ENCODE measurements at places on chromosomes 5 and 9.

DNA sequence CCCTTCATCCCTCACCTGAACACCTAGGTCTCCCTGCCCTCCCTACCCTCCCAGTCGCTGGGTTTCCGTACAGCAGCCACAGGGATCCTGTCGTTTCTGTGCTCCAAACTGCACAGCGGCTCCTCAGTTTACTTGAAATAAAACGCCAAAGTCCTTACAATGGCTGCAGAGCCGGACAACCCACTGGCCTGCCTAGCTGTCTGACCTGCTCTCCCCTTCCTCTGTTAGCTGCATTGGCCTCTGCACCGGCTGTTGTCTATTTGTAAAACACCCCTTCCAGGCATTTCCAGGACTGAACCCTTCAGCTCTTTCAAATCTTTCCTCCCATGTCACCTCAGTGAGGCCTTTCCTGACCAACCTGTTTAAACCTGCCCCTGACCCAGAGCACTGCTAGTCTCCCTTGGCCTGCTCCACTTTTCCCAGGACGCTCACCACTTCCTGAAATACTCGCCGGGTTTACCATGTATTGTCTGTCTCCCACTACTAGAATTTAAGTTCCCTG, 9.1 kb upstream of the MGAT1 start:
- no peak for DNase-seq

- DNase-seq, result no peak
Observed at GRCh38 chr5:172999974-173000373, 16.4 kb downstream of the ATP6V0E1 start.

DNA sequence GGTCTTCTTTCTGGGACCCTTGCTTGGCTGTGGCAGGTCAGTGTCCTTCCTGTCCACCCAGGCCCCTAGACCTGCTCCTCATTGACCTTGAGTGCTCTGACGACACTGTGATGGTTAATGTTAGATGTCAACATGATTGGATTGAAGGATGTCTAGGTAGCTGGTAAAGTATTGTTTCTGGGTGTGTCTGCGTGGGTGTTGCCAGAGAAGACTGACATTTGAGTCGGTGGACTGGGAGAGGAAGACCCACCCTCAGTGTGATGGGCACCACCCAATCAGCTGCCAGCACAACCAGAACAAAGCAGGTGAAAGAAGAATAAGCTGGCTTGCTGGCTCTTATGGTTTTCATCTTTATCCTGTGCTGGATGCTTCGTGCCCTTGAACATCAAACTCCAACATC, 74.5 kb downstream of the CFAP90 start:
- DNase-seq, result no peak

- peak; percentile 49 for DNase-seq
Observed at GRCh38 chr9:16154521-16155078, 601.8 kb downstream of the CCDC171 start.

DNA sequence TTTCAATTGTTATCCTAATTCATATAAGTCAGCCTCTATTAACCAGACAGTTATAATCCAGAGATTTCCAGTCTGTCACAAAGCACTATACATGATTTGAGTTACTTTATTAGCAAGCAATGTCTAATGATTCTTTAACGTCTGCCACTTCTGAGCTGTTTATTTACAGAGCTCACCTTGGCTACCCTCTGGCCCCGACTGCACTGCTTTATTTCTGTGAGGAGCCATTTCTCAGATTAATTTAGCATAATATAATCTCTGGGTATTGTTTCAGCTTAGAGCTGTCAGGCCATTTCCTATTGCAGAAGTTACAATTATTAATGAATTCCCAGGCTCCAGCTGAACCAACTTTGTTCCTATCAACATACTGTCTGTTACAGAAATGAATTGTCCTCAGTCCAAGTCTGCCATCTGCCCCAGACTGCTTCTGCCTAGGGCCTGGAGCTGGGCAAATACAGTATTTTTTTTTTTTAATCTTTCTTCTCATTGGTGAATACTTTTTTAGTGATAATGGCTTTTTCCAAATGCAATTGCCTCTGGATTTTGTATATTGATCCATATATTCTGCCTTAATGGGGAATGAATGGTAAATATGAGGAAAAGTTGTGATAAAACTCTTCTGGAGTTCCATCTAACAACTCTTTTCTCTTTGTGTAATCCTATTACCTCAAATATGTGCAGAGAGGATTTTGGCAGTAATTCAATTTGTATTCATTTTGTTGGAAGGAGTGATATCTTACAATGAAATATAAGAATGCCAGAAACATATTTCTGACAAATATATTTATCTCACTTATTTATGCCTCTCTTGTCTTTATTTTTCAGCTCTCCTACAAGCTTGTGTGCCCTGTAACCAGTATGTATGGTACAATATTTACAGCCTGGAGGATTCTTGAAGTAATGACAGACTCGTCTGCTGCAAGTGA, 104.7 kb downstream of the FOCAD start:
- DNase-seq, result no peak

DNA sequence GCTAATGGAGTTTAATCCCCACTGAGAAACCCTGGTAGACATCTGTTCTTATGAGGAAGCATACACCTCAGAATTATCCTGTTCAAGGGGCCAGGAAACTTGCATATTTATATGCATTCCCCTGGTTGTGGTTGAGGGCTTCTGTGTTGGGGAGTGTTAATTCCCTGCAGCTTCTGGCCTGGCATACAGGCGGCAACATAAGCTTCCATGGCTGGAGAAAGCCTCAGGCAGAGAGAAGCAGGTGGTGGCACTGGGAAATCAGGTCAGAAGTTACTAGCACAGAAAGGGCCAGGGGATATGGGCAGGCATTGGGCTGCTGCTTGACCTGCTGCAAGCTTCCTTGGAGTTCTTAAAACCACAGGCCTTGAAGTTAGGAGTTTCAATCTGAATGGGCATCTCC, 166.1 kb upstream of the SEMA6A start:
- DNase-seq, result no peak

- DNase-seq, result no peak
Observed at GRCh38 chr5:110371011-110371724, 355.3 kb downstream of the TMEM232 start.

DNA sequence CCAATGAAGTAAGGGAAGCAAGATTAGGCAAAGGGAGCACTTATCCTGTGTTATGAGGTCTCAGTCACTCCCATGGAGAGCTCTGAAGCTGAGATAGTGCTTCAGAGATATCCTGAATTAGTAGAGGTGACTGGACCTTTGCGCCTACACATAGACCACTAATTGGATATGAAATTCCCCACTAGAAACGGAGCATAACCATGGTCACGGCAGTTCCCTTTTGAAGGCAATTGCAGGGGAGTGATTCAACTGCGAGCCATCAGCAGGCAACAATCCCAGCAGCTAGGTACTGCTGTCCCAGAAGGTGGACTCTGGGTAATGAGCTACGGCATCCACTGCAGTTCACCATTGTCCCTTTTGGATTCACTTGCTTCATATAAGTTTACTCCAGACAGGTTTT, 267.7 kb upstream of the RASA1 start:
- DNase-seq, result no peak

GRCh38 chr5:36073595-36074216, 7.0 kb upstream of the UGT3A2 start:
- DNase-seq, result peak; percentile 48
